Glutamatergic neuron (in vitro differentiated cells): ENCODE measurements at places on chromosomes 6 and 20. TPM values are rescaled to one million over a fixed set of nuclear protein-coding genes. Genes with fewer than 3 reads are reported as not detected.
A peak's percentile ranks its signal among the peaks of the same experiment; 100 is the strongest.

Gene PNLDC1
- total RNA-seq = not detected

- H3K4me3 ChIP-seq = peak within 1 kb of the TSS; percentile 97
- peak within 1 kb of the TSS; percentile 98 for H3K27ac ChIP-seq
- peaks cover 6% of the 10 kb centered on the region for H3K36me3 ChIP-seq
Measured at GRCh38 chr6:5260661-5261544, at the start of the genes FARS2 and LYRM4. Gene FARS2 (plus strand): TSS chr6:5261513. Gene LYRM4 (minus strand): TSS chr6:5260950. CDS start chr6:5260733, 217 bp downstream.

- peaks cover 3% of the 10 kb centered on the region for H3K27me3 ChIP-seq
- peaks cover 5% of the 10 kb centered on the region for H3K36me3 ChIP-seq
- H3K4me3 ChIP-seq = no peak overlapping the region
- no peak overlapping the region for H3K27ac ChIP-seq
Measured at GRCh38 chr6:160069050-160069454, 52.6 kb upstream of the SLC22A1 start.

Gene TULP1
- total RNA-seq = not detected

Gene TGM3
- total RNA-seq = not detected

Gene FAXC
- 68.9 TPM for total RNA-seq

GRCh38 chr20:45433316-45433715 is 17.4 kb downstream of the PIGT start:
- H3K36me3 ChIP-seq = no peaks in the 10 kb centered on the region
- no peak overlapping the region for H3K27ac ChIP-seq
- no peak for DNase-seq
- H3K27me3 ChIP-seq = no peaks in the 10 kb centered on the region

DNA sequence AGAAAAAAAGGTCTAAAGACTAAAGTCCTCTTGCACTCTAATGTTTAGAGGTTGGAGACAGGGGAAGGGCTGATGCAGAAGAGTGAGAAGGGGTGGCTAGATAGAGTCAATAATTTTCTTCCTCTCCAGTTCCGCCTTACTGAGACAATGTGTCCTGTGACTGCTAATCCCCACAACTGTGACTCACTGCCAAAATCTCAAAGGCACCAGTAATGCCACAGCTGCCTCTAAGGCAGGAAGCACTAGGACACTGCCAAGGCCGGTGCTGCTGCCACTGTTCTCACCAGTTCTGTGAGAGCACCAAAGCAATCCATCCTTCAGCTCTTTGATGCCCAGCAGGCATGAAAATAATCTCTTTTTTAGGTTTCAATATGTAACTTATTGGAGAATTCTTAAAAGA is 701.9 kb upstream of the MAP3K7 start:
- H3K36me3 ChIP-seq = peaks cover 9% of the 10 kb centered on the region
- no peak overlapping the region for H3K27ac ChIP-seq
- H3K4me3 ChIP-seq = no peak overlapping the region
- H3K27me3 ChIP-seq = peaks cover 5% of the 10 kb centered on the region
